Suprapubic skin (tissue), 4 donors: ENCODE measurements at places on chromosomes 13 and 19.
A peak's percentile ranks its signal among the peaks of the same experiment; 100 is the strongest.

- H3K27me3 ChIP-seq = no peaks in the 10 kb centered on the region
- DNase-seq = no peak
- peaks cover 28% of the 10 kb centered on the region for H3K4me1 ChIP-seq
- H3K36me3 ChIP-seq = peaks cover 91% of the 10 kb centered on the region
Measured at GRCh38 chr19:45068041-45068440, 8.2 kb downstream of the ZNF296 start.

DNA sequence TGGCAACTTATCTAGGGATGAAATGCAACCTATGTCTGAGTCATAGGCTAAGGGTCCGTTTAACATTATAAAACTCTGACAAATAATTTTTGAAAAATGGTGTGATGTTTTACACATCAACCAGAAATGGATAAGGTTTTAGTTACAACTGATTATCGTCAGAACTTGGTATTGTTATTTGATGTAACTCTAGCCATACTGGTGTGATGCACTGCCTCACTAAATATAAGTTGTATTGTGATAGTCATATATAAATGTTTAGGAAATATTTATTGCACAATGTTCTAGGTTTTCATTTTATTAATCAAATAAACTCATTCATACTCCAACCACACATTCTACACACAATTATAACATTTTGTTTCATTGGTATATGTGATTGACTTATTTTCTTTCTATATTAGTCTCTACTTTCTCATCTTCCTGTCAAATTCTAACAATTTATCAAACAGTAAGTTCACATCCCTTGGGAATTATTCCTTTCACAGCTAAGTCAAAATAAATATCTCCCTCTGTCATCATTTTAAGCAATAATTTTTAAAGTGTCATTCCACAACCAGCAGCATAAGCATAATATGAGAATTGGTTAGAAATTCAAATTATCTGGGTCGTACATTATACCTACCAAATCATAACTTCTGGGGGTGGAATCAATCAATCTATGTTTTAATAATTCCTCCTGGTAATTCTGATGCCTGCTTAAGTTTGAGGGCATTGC lies 873.9 kb downstream of the SLITRK1 start:
- no peak overlapping the region for H3K27ac ChIP-seq
- no peaks in the 10 kb centered on the region for H3K36me3 ChIP-seq
- no peaks in the 10 kb centered on the region for H3K4me1 ChIP-seq
- no peak overlapping the region for H3K4me3 ChIP-seq
- no peak for DNase-seq

- no peaks in the 10 kb centered on the region for H3K36me3 ChIP-seq
- DNase-seq = no peak
- no peak overlapping the region for H3K4me3 ChIP-seq
- H3K27ac ChIP-seq = no peak overlapping the region
- H3K4me1 ChIP-seq = no peaks in the 10 kb centered on the region
Measured at GRCh38 chr13:73754727-73755292, 379.4 kb downstream of the KLF12 start.

DNA sequence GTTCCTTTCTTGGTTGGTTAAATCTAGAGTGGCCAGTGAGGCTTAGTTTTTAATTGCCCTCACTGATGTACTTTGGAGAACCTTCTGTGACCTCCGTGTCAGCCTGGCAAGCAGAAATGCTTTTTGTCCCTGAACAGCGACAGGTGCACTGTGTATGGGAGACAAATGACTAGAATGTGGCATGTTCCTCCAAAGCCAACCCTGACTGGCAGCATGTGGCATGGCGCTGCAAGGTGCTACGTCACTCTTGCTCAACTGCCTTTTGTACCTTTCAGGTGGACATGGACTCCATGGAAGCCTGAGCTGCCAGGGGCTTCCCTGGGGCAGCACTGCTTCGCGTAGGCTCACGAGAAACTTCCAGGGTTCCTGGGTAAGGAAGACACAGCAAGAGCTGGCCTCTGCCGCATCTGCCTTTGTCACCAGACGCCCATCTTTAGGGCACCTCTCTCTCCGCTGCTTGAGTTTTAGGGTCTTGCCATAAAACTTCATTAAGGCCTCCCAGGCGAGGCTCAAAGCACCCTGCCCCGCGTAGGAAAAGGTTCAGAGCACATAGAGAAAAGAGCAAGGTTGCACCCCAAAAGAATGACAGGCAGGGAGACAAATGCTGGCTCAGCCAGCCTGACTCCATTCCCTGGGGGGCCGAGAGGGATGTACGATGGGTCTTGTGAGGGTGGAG lies 167.1 kb upstream of the SOX1 start:
- no peaks in the 10 kb centered on the region for H3K4me1 ChIP-seq
- no peak for DNase-seq
- no peaks in the 10 kb centered on the region for H3K27me3 ChIP-seq
- no peaks in the 10 kb centered on the region for H3K36me3 ChIP-seq
- H3K27ac ChIP-seq = no peak overlapping the region
- no peak overlapping the region for H3K4me3 ChIP-seq

DNA sequence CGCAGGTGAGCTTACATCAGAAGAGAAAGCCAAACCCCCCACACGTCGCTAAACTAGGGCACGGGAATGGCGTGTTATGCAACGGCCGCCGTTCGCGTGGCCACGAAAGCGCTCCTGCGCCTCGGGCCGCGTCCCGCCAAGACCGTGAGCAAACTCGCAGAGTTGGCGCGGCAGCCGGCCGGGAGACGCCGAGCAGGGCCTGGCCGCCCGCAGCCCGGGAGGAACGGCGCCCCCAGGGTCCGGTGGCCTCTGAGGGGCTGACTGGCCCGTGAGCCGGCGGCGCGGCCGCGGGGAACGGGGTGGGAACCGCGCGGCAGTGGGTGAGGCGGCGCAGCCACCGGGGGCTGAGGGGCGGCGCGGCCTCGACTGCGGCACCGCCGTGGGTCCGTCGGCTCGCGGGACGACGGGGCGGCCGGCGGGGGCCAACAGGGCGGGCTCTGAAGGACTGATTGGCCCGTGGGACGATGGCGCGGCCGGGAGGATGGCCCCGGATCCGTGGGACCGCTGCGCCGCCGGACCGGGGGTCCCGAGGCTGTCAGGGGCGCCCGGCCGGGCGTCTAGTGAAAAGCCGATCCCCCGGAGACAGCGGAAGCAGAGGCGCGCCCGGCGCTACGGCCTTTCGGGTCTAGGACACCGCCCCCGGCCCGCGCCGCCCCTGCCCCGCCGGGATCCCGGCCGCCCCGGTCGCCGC lies 903 bp downstream of the LATS2 start:
- peak overlapping the region; percentile 97 for H3K4me3 ChIP-seq
- H3K36me3 ChIP-seq = no peaks in the 10 kb centered on the region
- H3K27ac ChIP-seq = peak overlapping the region; percentile 99
- no peak for DNase-seq

DNA sequence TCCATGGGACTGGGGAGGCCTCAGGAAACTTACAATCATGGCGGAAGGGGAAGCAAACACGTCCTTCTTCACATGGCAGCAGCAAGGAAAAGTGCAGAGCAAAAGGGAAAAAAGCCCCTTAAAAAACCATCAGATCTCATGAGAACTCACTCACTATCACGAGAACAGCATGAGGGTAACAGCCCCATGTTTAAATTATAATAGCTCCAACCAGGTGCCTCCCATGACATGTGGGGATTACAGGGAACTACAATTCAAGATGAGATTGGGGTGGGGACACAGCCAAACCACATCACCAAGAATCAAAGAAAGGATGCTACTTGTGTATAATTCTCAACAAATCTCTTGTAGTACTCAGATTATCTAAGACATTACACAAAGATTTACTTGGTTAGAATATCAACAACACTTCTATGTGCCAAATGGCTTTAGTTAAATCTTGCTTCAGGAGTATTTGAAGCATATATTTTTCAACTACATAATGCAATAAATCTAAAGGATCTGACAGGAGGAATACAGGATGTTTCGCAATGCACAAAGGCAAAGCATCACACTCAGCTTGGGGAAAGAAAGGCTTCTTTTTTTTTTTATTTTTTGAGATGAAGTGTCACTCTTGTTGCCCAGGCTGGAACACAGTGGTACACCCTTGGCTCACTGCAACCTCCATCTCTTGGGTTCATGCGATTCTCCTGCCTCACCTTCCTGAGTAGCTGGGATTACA lies 180.0 kb downstream of the LHFPL6 start:
- no peak overlapping the region for H3K27ac ChIP-seq
- no peak for DNase-seq
- no peak overlapping the region for H3K4me3 ChIP-seq
- H3K36me3 ChIP-seq = no peaks in the 10 kb centered on the region

DNA sequence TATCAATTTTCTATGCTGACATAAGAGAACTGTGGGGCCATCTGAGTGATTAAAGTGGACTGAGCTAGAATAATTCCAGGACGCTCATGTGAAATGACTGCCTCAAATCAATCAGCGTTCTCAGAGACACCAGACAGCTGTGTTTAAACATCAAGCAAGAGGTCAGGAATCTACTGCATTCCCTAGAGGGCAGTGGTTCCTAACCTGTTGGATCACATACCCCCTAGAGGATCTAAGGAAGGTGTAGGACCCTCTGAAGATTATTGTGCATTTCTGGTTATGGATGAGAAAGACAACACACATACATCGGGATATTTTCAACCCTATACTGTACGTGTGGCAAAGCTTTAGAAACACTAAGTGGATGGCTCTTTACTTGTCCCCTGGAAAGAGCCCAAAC lies 51.8 kb upstream of the FREM2 start:
- H3K4me3 ChIP-seq = no peak overlapping the region
- H3K27me3 ChIP-seq = no peaks in the 10 kb centered on the region
- DNase-seq = no peak
- H3K36me3 ChIP-seq = no peaks in the 10 kb centered on the region
- H3K27ac ChIP-seq = no peak overlapping the region

DNA sequence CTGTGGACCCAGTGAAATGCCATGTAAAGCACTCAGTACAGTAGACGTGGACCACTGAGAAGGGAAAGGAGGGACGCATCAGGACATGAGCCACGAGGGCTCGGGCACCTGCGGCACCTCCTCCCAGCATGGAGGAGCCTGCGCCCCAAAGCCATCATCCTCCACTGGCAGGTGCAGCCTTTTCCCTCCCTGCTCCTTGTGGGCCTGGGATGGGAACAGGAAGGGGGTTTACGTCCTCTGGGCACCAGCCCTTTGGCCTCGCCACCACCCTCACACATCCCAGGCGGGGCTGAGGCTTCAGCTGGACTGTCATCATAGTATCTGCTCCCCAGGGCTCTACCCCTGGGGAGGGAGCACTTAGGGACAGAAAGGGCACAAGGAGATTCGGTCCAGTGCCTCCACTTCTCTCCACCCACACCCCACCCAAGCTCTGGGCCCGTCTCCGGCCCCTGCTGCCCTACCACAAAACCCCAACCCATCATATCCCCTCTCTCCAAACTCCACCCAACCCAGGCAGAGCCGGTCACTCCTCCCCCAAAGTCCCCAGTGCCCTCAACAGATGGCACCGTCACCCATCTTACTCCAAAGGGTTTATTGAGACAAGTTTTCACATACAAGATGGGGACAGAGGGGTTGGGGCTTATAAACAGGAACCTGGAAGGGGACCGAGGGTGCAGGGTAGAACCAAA lies 2.2 kb upstream of the PRKD2 start:
- peaks cover 45% of the 10 kb centered on the region for H3K36me3 ChIP-seq
- H3K27me3 ChIP-seq = no peaks in the 10 kb centered on the region
- H3K27ac ChIP-seq = no peak overlapping the region

- H3K36me3 ChIP-seq = no peaks in the 10 kb centered on the region
- no peak for DNase-seq
- no peak overlapping the region for H3K4me3 ChIP-seq
- H3K4me1 ChIP-seq = no peaks in the 10 kb centered on the region
- H3K27ac ChIP-seq = no peak overlapping the region
- no peaks in the 10 kb centered on the region for H3K27me3 ChIP-seq
Measured at GRCh38 chr19:33828266-33829075, 31.8 kb downstream of the KCTD15 start.

- H3K27ac ChIP-seq = no peak overlapping the region
- peak; percentile 50 for DNase-seq
- no peak overlapping the region for H3K4me3 ChIP-seq
Measured at GRCh38 chr19:54282686-54283470, 2.0 kb upstream of the LILRB2 start.
